ENCODE measurements at places on chromosomes 6 and 20.
A peak's percentile ranks its signal among the peaks of the same experiment; 100 is the strongest.

DNA sequence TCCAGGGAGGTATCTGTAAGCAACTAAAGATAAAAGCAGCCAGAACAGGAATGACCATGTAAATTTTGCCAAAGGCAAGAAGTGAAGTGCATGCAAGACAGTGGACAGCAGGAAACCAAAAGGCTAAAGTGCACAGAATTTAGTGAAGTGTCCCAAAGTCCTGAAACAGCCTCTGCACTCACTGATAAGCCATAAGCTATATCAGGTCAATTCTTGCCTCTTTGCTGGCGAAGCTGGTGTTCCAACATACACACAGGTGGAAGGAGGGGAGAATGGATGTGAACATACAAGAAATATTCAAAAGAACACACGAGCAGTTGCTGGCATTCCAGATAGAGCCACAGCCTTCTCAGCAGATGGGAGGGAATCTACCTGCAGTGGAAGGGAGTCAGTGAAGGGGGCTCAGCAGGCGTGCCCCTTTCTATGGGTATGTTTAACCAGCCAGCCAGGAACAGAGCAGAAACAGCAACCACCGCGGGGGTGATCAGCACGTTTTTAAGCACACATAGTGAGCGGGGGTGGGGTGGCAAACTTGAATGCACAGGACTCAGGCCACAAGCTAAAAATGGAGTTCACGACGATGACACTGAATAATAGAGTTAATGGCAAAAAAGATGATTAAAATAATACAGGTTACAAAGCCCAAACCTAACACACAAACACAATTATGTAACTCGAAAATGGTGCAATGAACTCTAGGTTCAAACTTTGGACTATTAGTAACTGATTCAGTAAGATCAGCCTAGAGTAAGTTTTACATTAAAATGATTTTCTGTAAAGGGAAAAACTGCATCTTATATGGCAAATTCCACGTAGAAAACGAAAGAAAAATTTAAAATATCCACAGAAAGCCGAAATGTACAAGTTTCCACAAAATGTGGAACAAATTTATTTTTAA, 1.2 kb downstream of the ECI2 start:
- peak; percentile 14 for DNase-seq

DNA sequence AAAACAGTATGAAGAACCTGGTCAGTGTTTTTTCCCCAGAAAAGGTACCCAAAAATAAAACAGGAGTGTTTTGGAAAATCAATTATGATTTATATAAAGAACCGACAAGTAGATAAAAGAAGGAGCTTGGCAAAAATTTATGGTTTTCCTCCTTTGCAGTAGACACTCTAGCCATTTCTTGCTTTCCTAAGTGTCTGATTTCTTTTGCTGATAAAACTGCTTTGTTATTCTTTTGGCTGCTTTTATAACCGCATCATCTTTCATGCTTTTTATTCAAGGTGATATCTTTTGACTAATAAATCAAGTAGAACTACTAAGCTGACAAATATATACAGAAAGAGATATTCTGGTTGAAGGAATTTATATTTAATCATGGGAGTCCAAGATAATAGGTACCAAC, 16.6 kb downstream of the ATG5 start:
- no peak for DNase-seq

- DNase-seq: no peak
These were observed at the start of gene RIN2 for GRCh38 chr20:19758133-19758500. Gene RIN2, plus strand, starts transcription at chr20:19758258. Its CDS starts 131,344 bp downstream, at chr20:19889602.

DNA sequence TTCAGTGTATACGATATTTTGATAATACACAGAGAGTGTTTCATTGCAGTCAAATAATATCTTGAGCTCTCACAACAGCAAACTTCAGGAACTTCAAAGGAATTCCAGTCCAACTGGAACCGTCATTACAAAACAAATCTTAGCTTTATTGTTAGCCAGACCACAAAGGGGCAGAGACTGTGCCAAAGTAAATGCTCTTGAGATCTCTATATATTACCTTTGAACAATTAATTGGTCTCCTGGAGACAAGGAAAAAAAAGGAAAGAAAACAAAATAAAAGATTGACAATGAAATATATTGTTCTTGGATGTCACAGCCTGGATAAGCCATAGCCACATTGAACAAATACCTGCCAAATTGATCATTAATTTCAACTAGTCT, 70.0 kb downstream of the FOXC1 start:
- no peak for DNase-seq

DNA sequence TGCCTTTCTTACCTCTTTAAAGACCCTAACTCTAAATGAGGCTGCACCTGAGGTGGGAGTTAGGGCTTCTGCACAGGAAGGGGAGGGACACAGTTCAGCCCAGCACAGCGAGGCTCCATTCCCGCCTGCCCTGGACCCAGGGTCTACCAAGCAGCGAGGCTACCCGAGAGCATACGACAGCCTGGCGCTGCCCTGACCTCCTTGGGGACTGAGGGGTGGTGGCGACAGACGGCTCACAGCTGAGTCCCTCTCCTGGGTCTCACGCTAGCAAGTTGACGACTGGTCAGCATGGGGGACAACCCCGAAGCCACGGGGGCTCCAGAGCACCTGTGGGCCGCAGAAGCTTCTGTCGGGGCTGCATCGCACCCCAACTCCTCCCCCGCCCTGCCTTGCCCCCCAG, 24.4 kb downstream of the SLC17A9 start:
- no peak for DNase-seq

- no peak for DNase-seq
These were observed 13.5 kb downstream of the ZNF322 start for GRCh38 chr6:26646074-26646473.

GRCh38 chr6:45677381-45678284, 299.9 kb upstream of the SUPT3H start:
- peak; percentile 24 for DNase-seq

- no peak for DNase-seq
These were observed 97.4 kb downstream of the THBS2 start for GRCh38 chr6:169156108-169156792.

DNA sequence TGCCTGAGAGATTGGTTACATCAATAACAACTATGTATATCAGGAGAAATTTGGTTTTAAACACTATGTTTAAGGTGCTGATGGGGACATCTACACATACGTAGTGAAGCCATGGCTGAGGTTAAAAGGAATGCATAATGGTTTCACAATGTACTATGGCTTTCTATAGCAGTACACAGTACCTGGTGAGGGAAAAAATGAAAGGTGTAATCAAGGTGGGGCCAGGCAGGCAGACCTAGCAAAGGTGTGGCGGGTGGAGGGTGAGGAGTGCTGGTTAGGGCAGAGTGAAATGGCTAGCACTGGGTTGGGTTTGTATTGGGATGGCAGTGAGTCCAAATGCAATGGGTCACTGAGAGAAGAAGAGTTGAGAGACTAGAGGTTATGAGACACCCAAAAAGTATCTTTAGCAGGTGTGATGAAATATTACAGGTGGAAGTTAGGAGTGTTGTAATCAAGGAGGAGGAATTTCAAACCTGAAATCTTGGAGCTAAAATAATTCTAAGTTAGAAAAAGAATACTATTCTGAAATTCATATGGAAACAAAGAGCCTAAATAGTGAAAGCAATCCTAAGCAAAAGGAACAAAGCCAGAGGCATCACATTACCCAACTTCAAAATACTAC, 22.3 kb downstream of the PAQR8 start:
- DNase-seq: no peak

DNA sequence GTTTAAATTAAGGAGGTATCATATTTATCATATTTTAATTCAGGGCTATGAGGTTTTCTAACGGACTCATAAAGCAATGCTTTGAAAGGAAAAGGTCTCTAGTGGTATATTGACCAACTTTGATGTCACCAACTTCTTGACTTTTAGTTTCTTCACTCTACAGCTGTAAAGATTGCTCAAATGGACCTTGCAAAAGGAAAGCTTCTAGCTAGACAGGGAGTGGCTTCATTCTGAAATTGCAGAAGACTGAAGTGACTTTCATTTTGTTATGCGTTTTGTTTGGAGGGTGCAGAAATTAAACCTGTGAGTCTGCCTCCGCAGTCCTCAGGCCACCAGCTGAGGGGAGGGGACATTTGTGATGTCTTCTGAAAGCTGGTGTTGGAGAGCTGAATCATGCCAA, 95.7 kb downstream of the SLC24A3 start:
- no peak for DNase-seq

- no peak for DNase-seq
These were observed 529 bp downstream of the UBE2C start for GRCh38 chr20:45813006-45813340.

GRCh38 chr6:152821525-152821924, 70.9 kb downstream of the VIP start:
- no peak for DNase-seq

DNA sequence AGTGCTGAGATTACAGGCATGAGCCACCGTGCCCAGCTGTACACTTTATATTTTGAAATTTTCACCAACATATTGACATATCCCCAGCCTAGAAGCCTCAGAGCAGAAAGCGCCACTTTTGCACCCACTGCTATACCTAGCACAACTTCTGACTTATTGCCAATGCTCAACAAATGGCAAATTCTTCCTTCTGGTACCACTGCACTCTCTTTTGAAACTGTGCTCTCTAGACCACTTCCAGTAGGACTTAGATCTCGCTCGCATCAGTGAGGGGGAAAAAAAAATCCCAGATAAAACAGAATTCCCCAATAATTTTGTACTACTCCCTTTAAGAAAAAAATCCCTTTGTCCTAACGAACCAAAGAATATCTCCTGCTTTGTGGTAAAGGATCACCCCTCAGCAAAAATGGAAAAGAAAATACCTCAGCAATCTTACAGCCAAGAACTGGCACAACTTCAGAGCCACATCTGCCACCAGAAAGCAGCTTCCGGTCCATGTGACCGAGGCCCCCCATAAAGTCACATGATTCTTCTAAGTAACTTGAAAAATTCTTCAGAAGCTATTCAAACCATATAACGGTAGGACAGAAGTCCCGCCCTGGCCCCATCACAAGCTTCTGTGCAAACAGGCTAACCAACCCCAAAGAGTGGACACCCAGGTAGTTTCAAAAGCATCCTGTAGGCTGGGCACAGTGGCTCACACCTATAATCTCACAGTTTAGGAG, 18.5 kb upstream of the IL17F start:
- DNase-seq: no peak

DNA sequence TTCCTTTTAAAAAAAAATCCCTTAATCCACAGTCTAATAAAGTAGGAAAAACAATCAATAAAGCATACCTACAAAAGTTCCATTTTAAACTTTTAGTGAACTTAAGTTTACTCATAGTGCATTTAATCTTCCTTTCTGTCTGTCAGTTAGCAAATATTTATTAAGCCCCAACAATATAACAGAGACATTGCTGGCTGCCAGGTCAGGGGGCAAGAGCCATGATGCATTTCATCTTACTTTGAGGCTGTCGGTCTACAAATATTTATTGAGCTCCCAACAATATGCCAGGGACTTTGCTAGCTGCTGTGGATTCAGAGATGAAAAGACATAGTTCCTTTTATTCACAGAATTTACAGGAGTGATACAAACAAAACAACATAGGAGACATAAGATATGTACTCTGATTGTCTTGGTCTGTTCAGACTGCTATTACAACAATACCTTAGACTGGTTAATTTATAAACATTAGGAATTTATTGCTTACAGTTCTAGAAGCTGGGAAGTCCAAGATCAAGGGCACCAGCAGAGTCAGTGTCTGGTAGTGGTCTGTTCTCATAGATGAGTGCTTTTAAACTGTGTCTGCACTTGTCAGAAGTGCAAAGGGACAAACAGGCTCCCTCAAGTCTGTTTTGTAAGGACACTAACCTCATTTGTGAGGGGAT, 118.6 kb downstream of the PLCB1 start:
- no peak for DNase-seq

- DNase-seq: no peak
These were observed 760.6 kb upstream of the CHD6 start for GRCh38 chr20:42378826-42379225.

- no peak for DNase-seq
These were observed 123.0 kb downstream of the PREX1 start for GRCh38 chr20:48704761-48705160.

GRCh38 chr6:44868335-44868668, 459.8 kb upstream of the RUNX2 start:
- no peak for DNase-seq

GRCh38 chr6:99612551-99613408, 6.1 kb downstream of the PRDM13 start:
- DNase-seq: no peak

DNA sequence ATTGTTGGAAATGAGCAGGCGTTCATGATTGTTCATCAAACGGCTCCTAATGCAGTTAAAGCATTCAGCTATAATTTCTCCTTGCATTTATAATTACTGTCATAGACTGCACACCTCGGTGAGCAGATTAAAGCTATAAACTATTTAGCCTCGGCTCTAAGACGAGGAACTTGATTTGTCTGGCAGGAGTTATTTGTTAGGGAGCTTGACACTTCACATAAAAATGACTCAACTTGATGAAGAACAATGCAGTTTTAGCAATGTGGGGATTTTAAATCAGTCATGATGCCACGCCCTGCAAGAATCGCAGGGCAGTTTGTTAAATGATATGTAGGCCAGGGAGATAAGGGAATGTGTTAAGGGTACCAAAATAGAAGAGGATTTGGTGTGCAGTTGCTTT, 290.2 kb downstream of the TSHZ2 start:
- no peak for DNase-seq

- DNase-seq: no peak
These were observed 113.9 kb upstream of the CST7 start for GRCh38 chr20:24835195-24835594.

DNA sequence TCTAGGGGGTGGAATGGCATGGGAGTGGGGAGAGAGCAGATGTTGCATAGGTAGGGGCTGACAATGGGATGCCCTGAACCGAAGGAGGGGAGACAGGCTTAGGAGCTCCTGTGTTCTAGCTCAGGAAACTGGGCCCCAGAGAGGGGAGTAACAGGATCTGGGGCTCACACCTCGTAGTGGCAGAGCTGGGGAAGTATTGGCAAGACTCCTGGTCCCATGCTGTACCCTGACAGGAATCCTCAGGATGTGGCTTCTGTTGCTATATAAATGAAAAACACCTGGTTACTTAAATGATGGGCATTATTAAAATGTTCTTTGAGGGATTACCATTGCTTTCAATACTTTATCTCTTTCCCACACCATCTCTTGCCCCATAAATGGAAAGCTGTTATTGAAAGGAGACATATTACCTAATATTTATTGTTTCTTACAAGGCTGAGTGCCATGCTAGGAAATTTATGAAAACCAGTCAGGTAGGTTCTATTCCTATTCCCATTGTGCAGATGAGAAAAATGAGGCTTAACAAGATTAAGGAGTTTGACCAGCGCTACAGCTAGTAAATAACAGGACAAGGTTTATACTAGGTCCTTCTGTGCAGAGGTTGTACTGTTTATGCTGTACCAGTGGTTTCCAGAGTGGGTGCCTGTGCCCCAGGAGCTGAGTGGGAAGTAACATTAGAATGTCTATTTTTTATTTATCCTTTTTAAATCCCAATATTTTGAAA, 35.3 kb upstream of the TCP11 start:
- no peak for DNase-seq

GRCh38 chr6:89260832-89261231, 43.7 kb upstream of the GABRR1 start:
- no peak for DNase-seq

Data from T-helper 1 cell (primary cell).